Activated naive CD4-positive, alpha-beta T cell treated with anti-CD3 and anti-CD28 coated beads, Interleukin-2, amount 50 U/mL, for 16 hours (primary cell): ENCODE measurements at places on chromosomes 3 and 15.

DNA sequence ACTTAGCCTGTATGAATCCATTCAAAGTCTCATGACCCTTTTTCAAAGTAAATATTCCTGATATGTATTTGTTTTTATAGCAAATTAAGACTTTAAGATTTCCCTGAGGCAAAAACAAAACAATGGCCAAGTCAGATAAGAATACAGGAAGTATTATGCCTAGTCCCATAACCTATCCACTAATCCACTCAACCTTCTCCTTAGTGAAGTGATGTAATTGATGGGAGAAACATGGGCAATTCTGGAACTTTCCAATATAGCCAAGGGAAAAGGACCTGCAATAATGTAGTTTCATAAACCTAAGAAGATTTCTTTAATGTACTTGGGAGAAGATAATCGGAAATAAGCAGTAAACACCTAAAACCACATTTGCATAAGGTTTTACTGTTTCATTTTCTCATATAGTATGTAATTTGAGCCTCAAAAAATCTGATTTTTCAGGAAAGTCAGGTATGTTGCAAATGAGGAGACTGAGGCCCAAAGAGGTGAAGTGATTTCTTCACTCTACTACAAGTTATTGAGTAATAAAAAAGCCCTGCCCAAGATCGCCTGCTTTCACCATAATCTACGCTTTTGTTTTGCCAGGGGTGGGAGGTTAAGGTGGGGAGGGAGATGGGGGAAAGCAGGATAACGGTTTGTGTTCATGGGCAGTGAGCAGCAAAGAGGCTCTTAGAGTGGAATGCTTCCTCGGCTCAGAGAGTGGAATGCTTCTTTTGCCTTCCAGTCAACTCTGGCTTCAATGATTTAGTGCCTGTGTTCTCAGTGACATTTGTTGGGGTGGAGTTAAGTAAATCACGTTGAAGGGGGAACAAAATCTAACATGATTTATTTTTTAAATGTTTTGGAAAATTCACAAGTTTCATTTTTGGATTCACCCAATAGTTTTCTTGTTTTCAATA lies 95.0 kb upstream of the FNDC3B start:
- DNase-seq: no peak

GRCh38 chr3:89180334-89180733 lies 72.9 kb downstream of the EPHA3 start:
- DNase-seq: no peak

DNA sequence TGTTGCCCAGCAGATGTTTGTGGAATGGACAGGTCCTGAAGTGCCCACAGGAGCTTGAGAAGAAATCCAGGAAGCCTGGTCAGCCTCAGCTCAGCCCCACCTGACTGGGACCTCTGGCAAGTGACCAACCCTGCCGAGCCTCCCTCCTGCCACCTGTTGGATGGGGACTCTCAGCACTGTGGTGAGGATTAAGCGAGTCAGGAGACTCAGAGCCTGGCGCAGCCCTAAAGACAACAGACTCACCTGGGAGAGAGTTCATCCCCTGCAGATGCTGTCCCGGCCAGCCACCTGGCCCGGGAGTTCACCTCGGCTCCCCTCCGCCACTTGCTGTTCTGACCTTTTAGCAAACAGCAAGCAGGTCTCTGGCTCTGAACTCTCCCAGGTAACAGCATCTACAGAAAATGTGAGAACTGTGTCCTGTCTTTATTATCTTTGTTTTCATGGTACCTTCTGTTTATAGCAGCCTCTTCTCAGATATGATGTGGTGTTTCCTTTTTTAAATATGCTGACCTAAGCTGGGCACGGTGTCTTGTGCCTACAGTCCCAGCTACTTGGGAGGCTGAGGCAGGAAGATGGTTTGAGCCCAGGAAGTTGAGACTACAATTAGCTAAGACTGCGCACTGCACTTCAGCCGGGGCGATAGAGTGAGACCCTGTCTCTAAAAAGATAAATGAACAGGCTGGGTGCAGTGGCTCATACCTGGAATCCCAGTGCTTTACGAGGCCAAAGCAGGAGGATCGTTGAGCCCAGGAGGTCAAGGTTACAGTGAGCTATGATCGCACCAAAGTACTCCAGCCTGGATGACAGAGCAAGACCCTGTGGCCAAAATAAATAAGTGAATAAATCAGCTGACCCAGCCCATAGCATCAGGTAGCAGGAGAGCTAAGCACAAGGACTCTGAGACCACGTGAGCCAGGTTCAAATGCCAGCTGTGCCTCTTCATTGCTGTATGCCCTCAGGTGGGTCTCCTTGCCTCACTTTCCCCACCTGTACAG lies 32.4 kb upstream of the SLC6A6 start:
- no peak for DNase-seq

DNA sequence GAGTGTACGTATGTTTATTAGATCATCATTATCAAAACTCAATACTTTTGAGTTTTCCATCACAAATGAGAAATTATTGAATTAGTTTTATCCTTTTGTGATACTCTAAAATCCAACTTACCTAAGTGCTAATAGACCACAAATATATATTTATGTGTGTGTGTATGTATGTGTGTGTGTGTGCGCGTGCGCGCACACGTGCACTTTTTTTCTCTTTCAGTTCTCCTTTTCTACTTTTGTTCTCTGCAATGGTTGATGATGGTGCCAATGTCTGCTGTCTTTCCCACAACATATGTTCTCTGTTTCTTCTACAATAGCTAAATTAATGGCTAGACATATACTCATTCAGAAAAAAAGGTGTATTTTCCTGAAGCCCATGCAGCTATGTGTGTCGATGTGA lies 571.6 kb upstream of the ARPP21 start:
- DNase-seq: no peak
